AG20443 (cell line): ENCODE measurements at places on chromosomes 16 and 17.

DNA sequence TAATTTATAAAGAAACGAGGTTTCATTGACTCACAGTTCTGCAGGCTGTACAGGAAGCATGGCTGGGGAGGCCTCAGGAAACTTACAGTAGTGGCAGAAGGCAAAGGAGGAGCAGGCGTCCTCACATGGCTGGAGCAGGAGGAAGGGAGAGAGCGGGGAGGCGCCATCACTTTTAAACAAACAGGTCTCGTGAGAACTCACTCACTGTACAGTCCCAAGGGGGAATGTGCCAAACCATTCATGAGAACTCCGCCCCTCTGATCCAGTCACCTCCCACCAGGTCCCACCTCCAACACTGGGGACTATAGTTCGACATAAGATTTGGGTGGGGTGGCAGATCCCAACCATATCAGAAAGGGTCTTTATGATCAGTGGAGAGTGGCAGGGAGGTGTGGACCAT is 392.4 kb upstream of the TNRC6C start:
- no peak for DNase-seq

GRCh38 chr17:79794659-79795511 is 2.0 kb downstream of the CBX8 start:
- no peak for DNase-seq

GRCh38 chr16:19102187-19102872 is 11.4 kb upstream of the ITPRIPL2 start:
- DNase-seq = no peak

DNA sequence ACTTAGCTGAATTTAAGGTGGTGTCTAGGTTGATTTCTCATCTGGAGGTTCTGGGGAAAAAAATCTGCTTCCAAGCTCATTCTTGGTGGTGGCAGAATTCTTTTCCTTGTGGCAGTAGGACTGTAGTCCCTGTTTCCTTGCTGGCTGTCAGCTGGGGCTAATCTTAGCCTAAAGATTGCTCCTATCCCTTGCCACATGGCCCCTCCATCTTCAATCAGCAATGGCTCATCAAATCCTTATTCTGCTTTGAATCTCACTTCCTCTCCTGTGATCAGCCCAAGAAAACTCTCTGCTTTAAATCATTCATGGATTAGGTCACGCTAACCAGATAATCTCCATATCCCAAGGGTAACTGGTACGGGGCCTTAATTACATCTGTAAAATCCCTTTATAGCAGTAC is 6.6 kb downstream of the FAM20A start:
- no peak for DNase-seq

- DNase-seq = no peak
Measured at GRCh38 chr16:49483651-49484450, 110.2 kb downstream of the C16orf78 start.

DNA sequence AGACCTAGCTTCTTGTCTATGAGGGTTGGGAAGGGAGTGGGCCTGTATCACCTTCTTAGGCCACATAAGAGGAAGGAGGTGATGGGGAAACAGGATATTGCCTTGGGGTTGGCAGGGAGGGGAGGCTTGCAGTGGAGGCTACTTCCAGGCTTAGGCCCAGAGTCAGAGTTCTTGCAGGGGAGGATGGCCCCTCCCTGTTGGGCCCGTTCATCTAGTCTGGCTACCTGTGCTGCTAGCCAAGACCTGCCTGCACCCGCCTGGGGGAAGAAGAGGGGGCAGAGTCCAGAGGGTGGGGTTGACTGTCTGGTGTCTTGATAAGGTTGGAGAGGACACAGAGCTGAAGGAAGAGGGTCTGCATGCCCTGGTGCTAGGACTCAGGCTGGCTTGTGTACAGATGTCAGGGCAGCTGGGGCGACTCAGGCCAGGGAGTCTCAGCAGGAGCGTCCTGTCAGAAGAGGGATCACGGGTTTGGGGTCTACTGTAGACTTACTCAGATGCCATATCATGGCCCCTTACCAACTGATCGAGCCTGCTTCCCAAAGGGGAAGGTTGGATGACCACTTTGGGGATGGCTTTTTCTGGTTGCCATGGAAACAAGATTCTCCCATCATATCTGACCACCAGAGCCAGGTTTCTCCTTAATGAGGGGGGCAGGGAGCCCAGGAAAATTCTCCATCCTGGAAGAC is 5.3 kb downstream of the KDM6B start:
- no peak for DNase-seq

DNA sequence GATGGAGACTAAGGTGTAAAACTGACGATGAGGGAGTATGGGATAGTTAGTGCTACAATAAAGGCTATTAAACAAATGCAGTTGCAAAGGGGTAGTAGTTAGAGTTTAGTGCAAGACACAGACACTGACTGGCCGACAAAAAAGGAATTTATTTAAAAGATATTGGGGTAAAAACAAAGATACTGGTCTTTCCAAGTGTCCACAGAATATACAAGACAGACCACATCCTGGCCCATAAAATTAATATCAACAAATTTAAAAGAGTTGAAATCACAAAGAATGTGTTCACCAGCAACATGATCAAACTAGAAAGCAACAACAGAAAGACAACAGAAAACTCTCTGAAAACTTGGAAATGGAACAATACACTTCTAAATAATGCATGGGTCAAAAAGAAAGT is 54.7 kb downstream of the CFDP1 start:
- no peak for DNase-seq

- DNase-seq = no peak
Measured at GRCh38 chr16:26672206-26672605, 394.5 kb upstream of the C16orf82 start.

DNA sequence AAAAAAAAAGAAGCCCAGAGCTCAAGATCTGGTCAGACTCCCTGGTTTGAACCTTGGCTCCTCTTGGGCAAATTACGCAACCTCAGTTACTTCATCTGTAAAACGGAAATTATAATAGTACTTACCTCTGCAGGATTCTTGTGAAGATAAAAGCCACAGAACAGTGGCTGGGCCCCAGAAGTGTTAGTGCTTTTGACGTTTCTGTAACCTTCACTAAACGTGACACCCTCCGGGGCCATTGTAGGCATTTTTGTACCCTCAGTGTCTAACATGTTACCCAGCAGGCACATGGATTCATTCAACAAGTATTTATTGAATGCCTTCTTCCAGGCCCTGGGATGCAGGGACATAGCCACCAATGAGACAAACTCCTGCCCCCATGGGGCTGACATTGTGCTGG is 58.0 kb downstream of the PITPNC1 start:
- DNase-seq = no peak

DNA sequence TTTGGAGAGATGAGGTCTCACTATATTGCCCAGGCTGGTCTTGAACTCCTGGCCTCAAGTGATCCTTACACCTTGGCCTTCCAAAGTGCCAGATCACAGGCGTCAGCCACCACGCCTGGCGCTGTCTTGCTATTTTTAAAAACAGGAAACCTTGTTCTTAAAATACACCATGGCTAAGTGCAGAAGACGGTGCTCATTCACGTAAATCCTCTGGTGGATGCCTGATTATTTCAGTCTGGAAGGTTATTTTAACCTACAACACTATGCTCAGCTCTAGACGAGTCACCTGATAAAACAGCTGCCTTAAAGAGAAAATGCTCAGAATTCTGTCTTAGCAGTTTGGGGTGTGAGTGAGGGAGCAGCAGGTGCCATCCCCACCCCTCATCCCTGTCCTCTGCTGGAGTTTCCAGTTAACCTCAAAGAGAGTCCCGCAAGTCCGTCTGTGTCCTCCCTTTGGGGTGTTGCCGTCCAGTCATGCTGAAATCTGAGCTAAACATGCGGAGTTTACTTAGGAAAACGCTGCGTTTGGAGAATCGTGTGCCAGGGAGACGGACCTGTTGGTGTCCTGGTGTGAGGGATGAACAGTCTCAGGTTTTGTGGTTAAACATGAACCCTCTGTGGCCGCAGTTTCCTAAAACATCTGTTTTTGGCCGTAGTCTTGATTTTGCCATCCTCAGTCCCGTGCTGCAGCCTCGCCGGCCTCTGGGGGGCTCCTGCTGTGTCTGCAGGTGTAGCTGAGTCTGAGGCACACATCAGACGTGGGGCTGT is 17.1 kb downstream of the SPG7 start:
- DNase-seq = no peak

DNA sequence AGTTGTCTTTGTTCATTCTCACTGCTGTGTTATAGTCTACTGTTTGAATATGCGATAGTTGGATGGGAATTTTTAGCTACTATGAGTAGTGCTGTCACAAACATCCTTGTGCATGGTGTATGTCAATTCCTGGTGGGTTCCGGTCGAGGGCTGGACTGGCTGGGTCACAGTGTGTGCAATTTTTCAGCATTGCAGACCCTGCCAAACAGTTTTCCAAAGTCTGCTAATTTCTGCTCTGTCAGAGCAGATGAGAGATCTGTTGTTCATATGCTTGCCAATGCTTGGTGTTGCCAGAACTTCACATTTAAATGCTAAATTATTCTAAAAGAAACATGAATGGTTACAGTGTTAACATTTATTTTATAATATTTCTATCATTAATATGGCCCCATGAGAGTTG is 3.6 kb upstream of the C16orf96 start:
- DNase-seq = no peak

GRCh38 chr16:35795361-35796029 is 2336.1 kb downstream of the TP53TG3F start:
- DNase-seq = no peak
